ENCODE measurements at places on chromosomes 1 and 21. TPM values are rescaled to one million over a fixed set of nuclear protein-coding genes. Genes with fewer than 3 reads are reported as not detected.

Gene UBIAD1
- total RNA-seq: 31.3 TPM

Gene RGS13
- total RNA-seq: not detected

Gene TMEM234
- total RNA-seq: 13.7 TPM

Gene PLK3
- 77.8 TPM for total RNA-seq

Gene AMY1B
- not detected for total RNA-seq

Gene BRINP2
- total RNA-seq: not detected

Gene GART
- total RNA-seq: 124 TPM
